Left renal cortex interstitium (tissue), 4 donors: ENCODE measurements at places on chromosomes 16 and 17.

- DNase-seq, result no peak
Measured at GRCh38 chr17:57552114-57552624, 192.9 kb downstream of the CCDC182 start.

GRCh38 chr17:40997361-40997760, 2.3 kb downstream of the KRTAP3-2 start:
- no peak for DNase-seq

- no peak for DNase-seq
Measured at GRCh38 chr16:86307514-86307903, 202.8 kb upstream of the FOXF1 start.

DNA sequence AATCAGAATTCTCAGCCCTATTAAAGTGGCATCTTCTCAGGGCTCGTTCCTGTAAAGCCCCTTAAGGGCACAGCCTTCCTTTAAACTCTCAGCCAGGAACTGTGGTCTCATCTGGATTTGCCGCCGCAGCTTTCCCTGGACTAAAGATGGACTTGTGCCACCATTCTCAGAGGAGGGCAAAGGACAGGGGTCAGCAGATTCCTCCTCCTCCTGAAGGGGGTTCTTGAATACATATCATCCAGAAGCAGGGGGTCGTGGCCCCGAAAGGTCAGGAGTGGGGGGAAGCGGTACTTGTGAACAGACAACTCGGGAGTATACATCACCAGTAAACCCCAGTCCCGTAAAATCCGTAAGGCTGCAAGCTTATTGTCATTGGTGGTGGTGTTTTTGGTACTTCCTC, 174.8 kb downstream of the RPTOR start:
- no peak for DNase-seq

- no peak for DNase-seq
Measured at GRCh38 chr17:19744492-19744891, 3.6 kb downstream of the ALDH3A1 start.

DNA sequence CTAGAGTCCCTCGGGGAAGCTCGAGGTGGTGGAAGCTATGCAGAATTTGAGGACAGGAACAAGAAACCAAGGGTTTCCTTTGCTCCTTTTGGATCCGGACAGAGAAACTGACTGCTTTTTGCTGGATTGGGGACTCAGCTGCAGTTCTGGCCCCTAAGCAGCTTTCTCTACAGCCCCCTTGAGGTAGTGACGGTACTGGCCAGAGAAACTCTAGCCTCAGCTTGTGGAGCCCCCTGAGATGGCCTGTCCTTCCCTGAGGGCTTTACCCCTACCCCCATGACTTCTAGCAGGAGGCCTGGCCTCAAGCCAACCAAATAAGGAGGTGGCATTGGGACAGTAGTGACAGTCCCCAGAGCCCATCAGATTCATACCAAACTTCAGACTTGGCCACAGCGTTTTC, 118.1 kb downstream of the IRX5 start:
- no peak for DNase-seq

DNA sequence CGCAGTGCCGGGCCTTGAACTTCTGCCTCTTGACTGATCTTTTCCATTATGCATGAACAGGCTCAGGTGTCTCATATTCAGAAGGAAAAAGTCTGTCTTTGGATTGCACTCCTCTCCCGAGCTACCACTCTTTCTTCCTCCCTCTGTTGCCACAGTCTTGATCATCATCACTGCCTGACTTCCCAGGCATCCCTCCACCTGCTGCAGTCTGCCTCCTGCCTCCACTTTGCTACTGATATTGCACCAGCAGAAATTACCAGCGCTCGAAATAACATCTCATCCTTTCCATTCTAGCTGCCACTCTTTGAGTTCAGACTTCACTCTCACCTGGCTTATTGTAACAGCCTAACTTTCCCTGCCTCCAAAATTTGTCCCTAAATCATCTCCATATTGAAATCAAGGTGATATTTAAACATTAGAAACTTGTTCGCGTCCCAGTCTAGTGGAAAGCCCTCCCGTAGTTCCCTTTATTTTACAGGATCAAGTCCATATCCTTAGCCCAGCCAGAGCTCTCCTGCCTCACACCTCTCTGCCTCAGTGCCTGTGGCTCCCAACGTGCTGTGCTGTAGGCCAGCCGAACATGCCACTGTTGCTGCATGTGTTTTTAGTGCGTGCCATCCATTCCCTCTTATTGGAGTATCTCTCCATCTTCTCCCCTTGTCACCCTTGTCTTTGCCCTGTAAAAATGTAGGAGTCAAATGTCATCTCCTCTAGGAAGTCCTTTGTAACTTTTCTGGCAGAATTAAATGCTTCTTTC, 39.9 kb downstream of the NUP88 start:
- DNase-seq, result no peak

DNA sequence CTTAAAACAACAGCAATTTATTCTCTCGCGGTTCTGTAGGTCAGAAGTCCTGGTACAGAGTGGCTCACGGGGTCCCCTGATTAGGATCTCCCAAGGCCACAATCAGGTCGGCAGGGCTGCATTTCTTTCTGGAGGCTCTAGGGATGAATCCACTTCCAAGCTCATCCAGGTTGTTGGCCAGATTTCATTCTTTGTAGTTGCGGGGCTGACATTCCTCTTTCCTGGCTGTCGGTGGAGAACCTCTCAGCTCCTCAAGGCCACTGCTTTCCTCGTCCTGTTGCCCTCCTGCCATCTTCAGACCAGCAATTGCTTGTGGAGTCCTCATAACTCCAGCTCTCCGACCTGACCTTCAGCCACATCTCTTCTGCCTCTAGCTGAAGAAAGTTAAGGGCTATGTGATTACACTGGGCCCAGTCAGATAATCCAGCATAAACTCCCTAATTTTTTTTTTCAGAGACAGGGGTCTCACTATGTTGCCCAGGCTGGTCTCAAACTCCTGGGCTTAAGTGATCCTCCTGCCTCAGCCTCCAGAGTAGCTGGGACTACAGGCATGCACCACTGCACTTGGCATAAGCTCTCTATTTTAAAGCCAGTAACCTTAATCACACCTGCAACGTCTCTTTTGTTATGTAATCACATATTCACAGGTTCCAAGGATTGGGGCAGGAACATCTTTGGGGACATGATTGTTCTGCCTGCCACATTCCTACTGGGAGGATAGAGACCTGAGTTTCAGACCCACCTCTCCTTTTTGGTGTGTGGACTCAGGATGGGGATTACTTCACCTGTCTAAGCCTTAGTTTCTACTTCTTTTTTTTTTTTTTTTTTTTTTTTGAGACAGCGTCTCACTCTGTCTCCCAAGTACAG, 4.1 kb upstream of the GAST start:
- DNase-seq, result no peak

- DNase-seq, result no peak
Measured at GRCh38 chr16:1330260-1330914, 3.1 kb upstream of the BAIAP3 start.

- no peak for DNase-seq
Measured at GRCh38 chr16:26175944-26176343, 484.2 kb downstream of the HS3ST4 start.

GRCh38 chr16:60127196-60127595, 1393.1 kb upstream of the GOT2 start:
- no peak for DNase-seq

DNA sequence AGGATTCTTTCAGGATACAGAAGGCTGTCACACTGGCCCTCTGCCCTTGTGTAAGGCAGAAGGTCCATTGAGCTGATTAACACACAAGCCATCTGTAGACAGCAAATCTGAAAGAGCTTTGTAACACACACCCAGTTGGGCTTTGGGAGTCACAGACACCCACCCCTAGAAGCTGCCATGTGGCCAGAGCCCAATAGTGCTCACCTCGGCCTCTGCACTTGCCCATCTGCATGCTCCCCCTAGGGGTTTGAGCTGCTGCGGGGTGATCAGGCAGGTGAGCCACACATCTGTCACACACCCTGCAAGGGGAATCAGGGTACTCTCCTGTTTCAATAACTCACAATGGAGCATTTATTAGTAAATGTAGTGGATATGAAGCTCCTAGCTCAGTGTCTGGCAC, 138.3 kb downstream of the CHD9NB start:
- DNase-seq, result no peak

GRCh38 chr16:12901597-12902461, at the start of gene SHISA9:
SHISA9 (plus strand) TSS chr16:12901598.
- no peak for DNase-seq

- no peak for DNase-seq
Measured at GRCh38 chr17:4248504-4249277, 15.1 kb downstream of the ANKFY1 start.

DNA sequence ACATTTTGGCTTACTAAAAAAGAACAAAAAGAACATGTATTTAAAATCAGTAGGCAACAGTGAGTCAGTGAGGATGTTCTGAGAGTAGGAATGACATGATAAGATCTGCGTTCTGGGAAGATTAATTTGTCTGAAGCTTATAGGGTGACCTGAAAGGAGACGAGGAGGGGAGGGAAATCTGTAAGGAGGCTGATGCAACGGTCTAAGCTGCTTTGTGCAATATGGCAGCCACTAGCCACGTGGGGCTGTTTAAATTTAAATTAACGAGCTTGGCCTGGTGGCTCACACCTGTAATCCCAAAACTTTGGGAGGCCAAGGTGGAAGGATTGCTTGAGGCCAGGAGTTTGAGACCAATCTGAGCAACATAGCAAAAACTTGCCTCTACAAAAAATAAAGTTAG, 181.6 kb upstream of the CACNG3 start:
- no peak for DNase-seq

GRCh38 chr17:17876959-17877528, 40.3 kb upstream of the SREBF1 start:
- no peak for DNase-seq

GRCh38 chr17:76233588-76234353, 6.5 kb downstream of the RNF157 start:
- no peak for DNase-seq

DNA sequence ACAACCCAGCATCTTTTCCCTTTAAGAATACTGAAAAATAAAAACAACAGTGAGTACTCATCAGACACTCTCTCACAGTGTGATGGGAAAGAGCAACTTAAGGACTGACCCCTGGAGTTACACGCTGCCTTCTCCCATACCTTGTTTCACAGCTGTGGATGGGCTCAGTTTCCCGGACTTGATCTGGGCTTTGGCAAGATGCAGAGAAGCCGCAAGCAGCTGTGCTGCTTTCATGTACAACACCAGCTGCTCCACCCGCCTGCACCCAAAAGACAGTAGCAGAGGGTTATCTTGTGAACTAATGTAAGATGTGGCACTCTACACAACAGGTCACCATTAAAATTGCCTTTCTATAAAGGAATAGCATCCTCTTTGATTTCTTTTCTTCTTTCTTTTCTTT, 32.7 kb upstream of the ALDH3A1 start:
- no peak for DNase-seq

- peak; percentile 37 for DNase-seq
Measured at GRCh38 chr17:30292286-30292858, 628 bp upstream of the BLMH start.

GRCh38 chr17:20141198-20141972, 132.2 kb downstream of the SPECC1 start:
- no peak for DNase-seq

- no peak for DNase-seq
Measured at GRCh38 chr17:19554393-19554792, 20.7 kb downstream of the SLC47A1 start.

DNA sequence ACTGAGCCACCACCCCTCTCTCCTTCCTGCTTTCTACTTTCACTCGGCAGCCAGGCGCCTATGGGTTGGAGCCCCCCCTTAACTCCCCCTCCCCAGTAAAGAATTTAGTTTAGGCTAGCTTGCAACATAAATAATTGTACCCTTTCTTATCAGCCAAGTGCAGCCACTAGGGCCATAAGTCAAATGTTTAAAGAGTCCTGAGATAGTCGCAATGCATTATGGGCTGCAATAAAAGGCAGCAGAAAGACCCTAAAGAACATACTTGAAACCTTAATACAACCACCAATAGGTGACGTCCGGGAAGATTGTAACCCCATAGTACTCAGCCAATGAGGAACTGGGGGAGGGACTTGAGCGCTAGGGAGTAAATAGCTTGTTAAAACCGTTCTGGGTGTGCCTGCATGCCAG, 40.5 kb downstream of the C16orf82 start:
- no peak for DNase-seq

- no peak for DNase-seq
Measured at GRCh38 chr17:61337290-61337689, 62.4 kb upstream of the TBX2 start.

GRCh38 chr17:44069974-44070454, 521 bp upstream of the G6PC3 start:
- no peak for DNase-seq

DNA sequence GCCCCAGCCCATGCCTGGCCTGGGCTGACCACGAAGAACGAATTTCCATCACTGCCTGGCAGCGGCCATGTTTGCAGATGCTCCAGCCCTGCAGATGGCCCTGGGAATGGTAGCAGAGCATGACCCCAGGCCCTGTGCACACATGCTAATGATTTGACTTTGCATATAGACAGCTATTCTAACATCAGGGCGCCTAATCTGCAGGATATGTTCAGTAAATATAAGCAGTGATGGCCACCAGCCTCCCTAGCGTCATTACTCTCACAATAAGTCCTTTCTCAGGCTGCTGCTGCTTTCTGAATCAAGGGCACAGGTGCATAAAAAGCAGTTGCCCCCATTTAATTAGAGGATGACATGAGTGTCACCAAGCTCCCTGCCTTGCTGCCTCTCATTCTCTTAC, 24.2 kb downstream of the DNAH9 start:
- no peak for DNase-seq
